ENCODE measurements at places on chromosomes 12 and 14.

DNA sequence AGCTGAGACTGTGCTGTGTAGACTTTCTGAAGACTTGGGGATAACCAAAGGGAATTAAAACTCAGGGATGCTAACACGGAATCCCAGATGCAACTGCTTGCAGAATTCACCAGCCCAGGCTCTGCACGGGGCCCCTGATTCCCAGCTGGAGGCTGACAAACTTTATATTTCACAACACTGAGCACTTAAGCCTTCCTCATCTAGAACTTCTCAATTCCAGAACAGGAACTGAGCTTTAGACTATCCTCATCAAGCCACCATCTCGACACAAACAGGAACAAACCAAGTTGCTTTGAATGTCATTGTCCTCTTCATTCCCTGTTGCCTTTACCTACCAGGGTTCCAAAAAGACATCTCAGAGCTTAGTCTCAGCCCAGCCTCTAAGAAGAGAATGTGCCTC, 22.2 kb downstream of the CCDC63 start:
- no peak for DNase-seq

DNA sequence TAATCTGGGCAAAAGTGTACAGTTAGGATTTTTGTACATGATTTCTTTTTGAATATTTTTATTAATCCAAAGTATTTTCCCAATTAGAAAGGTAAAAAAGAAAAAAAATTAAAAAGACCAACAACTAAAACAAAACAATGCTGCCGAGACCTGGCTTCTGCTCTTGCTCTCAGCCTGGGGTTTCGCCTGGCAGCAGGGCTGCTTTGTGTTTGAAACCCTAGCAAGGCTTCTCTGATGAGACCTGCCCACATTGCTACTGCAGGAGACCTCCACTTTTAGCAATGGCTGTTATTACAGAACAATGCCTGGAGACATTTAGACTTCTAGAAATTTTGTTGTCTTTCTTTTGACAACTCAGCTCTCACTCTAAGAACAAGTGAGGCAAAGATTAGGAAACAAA, 1153.0 kb upstream of the TMEM132C start:
- no peak for DNase-seq

GRCh38 chr12:57216014-57216911, at the start of gene NXPH4:
Gene NXPH4, plus strand, starts transcription at chr12:57216794. Its CDS starts 176 bp downstream, at chr12:57216970.
- DNase-seq, result peak; percentile 42

DNA sequence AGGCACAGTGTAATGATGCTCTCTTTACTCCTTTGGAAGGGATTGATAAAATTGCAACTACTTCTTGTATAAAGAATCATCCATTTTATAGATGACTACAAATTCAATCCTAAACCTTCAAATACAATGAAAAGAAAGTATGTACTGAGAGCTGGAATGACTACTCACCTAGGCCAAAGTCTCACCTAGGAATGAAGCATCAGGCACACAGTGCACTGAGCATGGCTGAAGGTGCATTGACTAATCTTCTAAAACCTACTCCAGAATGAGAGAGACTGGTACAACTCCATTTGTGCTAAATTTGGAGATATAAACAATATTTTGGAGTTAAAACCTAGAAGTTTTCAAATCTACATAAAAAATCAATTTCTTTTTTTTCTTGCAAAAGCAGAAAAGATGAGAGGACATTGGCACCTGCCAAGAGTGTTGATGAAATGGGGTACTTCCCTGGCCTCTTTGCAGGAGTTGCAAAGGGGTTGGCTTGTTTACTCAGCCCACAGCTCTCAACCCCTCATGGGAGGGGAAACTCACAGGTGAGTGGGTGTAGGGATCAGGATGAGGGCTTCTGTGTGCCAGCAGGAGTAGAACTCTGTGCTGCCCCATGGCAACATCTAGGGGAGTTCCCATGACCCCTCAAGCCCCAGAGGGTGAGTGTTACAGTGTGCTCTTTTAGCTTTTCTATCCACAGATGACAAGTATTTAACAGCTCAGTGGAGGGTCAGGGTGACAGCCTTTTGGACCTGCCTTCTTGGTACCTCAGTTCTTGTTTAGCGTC, 31.3 kb downstream of the CLECL1 start:
- no peak for DNase-seq

DNA sequence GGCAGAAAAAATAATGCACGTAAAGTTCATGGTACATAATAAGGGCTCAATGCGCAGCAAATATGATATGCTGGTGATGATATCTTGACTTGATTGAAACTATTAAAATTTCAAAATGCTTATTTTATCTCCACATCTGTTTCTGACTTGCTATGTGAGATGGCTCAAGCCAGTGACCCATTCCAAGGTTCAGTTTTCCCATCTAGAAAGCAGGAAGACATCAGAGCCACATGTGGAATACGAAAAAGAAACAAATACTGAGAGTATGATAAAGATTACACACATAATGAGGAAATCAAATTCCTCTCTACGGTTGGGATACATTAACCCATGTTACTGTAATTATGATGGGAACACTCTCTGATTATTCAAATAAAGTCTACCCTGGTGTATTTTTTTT, 24.0 kb upstream of the TSPAN11 start:
- DNase-seq, result no peak

DNA sequence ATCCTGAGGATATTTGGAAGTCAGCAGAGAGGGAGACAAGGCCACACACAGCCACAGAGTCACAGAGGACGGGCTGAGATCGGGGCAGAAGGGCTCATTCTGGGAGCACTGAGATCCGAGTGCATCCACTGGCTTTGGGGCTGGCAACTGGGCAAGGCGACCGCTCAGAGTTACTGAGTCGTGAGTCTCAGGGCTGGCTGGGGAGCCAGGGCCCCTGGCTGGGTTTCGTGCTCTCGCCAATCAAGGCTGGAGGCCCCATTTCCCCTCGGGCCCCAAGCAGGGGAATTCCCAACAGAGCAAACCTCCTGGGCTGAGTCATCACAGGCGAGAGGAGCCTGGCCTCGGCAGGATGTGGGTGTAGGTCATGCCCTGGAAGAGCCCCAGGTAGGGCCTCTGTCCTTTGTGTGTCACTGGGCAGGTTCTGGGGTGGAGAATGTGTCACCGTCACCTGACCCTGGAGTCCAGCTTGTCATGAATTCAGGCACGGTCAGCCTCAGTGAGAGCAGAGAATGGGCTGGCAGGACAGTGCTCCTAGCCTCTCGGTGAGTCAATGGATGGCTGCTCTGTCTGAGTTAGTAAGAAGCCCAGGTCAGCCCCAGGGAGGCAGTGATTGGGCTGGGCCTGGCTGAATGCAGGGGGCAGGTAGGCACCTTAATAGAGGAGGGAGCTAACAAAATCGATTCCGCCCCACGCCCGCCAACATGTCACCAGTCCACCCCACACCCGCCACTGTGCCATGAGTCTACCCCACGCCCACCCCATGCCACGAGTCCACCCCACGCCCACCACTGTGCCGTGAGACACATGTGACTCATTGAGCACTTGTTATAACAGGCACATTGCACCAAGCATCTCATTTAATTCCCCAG, 16.9 kb downstream of the ASB2 start:
- DNase-seq, result peak; percentile 88

DNA sequence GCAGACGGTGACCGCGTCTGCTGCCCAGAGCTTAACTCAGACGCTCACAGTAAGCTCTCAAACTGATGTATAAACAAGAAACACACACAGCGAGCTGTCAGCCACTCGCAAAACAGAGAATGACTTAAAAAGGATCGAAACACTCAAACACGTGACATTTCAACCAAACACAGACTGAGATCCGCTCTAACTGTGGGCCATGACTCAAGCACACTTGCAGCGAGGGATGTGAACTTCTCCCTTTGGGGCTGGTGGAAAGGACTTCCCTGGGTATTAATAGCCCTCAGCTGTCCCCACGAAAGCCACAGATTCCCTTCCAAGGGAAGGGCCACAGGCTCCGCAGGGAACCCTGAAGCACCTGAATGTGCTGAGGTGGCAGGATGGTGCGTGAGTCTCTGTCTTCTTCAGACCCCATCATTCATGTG, 29.1 kb downstream of the CCDC88C start:
- DNase-seq, result no peak

DNA sequence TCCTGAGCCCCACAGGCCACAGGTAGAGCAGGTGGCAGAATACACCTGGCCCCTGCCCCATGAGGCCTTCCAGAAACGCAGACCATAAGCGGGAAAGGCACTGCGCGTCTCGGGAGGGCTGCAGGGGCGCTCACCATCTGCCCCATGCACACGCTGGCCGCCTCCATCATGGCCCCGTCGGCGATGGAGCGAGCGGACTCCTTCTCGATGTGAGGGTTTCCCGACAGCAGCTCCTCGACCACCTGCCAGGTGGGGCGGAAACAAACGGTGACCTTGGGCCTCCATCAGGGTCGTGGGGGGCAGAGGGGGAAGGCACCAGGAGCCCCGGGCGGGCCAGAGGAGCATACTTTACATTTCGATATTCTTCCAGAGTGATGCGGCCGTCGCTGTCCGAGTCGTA, 52.8 kb downstream of the TESC start:
- no peak for DNase-seq

GRCh38 chr12:8886502-8887284, 27.6 kb upstream of the PHC1 start:
- no peak for DNase-seq

DNA sequence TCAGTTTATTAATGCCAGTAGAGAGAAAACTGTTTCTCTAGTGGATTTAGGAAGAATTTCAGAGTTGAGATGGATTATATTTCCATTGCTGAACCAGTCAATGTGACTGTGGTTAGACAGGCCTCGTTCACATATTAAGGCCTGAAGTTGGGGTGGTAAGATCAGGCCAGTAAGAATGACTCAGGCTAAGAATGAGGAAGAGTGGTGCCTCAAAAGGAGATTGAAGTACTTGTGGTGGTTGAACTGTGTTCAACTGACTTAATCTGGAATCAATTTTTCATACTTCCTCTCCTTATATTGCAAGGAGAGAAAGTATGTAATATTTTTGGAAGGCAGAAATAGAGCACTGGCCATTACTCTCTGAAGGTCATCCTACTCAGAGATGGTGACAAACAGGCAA, 37.8 kb upstream of the ATF7IP start:
- DNase-seq, result no peak

DNA sequence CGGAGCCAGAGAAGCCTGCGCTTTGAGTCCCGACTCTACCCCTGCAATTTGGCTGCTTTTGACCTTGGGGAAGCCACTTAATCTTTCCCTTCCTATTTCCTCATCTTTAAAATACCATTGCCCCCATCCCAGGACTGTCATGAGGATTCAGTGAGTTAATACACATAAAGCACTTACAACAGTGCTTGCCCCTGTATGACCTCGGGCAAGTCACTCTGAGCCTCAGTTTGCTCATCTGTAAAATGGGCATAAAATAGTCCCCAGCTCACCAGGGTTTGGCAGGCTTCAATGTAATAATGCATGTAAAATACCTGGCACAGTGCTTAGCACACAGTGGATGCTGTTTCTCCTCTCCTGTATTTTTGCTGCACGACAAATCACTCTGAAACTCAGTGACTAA, 278.7 kb upstream of the PWP1 start:
- DNase-seq, result no peak

- DNase-seq, result no peak
These were observed 18.0 kb upstream of the NUDT14 start for GRCh38 chr14:105199093-105199492.

- DNase-seq, result no peak
These were observed 43.9 kb downstream of the LIMA1 start for GRCh38 chr12:50239355-50239891.

DNA sequence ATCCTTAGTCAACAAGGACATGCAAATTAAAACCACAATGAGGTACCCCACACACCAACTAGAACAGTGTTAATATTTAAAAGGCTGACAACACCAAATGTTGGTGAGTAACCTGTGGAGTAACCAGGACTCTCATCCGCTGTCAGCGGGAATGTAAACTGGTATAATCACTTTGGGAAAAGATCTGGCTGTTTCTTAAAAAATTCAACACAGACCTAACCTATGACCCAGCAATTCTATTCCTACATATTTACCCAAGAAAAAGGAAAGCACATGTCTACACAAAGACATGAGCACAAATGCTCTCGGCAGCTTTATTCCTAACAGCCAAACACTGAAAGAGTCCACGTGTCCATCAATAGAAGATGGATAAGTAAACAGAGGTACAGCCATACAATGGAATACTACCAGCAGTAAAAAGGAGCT, 26.6 kb downstream of the NRDE2 start:
- DNase-seq, result no peak

Data from activated T-helper 1 cell treated with Interleukin-2 at 50 U/mL for 16 hours (primary cell).